ENCODE measurements at places on chromosomes 11 and 22.

- DNase-seq = no peak
Observed at GRCh38 chr11:65321828-65322485, 7.3 kb downstream of the CDC42EP2 start.

DNA sequence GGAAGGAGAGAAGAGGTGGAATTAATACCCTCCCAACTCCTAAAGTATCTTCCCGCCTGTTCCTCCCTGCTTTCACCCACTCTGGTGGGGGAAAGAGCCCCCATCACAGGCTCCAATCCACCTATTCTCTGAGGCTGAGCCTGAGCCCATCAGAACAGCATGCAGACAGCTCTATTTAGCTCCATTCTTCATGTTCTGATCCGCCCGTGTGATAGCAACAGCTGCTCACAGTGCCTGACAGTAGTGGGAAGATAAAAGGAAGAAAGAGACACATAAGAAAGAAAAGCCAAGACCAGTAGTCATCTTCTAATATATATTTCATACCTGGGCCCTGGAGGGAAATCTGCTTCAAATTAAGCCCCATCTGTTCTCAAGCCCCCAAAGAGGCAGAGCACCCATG is 80.3 kb upstream of the AKIP1 start:
- no peak for DNase-seq

- no peak for DNase-seq
Observed at GRCh38 chr11:60941371-60942119, 10.4 kb downstream of the SLC15A3 start.

- no peak for DNase-seq
Observed at GRCh38 chr11:36288442-36289225, 590 bp downstream of the COMMD9 start.

Measured in GOT3 (cell line).